Activated CD4-positive, alpha-beta T cell treated with anti-CD3 and anti-CD28 coated beads, Interleukin-2, amount 50 U/mL, for 24 hours (primary cell): ENCODE measurements at places on chromosomes 12 and 14.

- DNase-seq = no peak
Measured at GRCh38 chr12:83349907-83350611, 663.4 kb downstream of the TMTC2 start.

GRCh38 chr12:80332827-80333226, 111.2 kb upstream of the PTPRQ start:
- no peak for DNase-seq

DNA sequence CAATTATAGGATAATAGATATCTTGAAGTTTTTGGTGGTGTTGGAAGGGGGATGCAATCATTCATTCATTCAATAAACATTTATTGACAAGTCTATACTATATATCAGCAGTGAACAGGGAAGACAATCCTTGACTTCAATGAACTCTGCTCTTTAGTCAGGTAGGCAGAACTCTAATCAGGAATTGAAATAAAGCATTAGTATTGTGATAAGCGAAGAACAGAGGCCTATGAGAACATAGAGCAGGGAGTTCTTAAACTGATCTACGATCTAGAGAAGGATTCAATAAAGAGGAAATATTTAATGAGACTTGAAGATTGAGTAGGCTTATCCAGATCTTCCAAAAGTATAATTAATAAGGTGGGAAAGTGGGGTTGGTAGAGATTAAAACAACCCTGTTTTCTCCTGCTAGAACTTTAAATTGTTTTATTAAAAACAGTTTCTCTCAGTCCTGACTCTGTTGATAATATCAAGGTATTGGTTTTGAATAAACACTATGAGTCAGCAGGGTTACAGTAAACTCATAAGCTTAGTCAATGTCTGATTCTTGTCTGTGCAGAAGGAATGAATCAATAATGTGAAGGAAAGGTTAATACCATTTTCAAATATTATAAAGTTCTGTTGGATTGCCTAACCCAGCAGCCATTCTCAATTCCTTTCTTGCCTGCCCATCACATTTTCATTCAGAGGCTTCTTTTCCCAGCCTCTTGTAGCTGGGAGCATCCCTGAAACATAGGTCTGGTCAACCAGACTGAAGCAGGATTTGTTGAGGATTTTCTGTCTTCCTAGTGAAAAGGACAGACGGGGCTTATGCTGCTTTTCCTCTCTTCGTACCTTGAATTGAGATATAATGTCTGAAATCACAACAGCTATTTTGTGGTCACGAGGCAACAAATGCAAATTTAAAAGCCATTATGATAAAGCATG, 38.9 kb upstream of the KTN1 start:
- no peak for DNase-seq

DNA sequence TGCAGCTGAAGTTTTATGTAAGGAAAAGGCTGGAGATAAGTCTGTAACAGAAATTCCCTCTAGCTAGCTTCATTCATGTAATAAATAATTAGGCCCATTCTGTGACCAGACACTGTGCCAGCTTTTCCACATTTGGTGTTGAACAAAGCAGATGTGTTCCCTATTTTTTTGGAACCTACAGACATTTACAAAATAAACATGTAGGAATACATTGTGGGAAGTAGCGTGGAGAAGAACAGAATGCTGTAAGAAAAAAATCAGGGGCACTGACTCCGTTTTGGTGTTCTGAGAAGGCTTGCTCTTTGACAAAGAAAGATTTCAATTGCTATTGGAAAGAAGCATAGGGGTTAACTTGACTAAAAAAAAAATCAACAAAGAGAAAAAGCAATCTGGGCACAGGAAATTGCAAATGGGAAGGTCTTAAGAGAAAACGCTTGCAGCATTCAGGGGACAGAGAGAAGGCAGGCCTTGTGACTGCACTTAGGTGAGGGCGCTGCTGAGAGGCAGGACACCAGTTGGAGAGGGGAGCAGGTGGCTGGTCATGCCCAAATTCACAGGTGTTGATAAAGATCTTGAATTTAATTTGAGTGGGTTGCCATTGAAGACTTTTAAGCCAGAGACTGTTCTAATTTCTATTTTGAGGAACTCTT, 4.0 kb downstream of the FAR2 start:
- DNase-seq = no peak

GRCh38 chr12:4535092-4535491, 3.6 kb upstream of the RAD51AP1 start:
- no peak for DNase-seq

DNA sequence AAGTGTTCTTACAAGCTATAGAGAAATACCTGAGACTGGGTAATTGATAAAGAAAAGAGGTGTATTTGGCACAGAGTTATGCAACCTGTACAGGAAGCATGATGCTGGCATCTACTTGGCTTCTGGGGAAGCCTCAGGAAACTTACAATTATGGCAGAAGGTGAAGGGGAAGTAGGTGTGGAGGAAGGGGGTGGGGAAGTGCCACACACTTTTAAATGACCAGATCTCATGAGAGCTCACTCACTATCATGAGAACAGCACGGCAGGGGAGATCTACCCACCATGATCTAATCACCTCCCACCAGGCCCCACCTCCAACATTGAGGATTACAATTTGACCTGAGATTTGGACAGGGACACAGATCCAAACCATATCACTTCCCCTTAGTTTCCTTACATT, 32.8 kb downstream of the TSHR start:
- no peak for DNase-seq

DNA sequence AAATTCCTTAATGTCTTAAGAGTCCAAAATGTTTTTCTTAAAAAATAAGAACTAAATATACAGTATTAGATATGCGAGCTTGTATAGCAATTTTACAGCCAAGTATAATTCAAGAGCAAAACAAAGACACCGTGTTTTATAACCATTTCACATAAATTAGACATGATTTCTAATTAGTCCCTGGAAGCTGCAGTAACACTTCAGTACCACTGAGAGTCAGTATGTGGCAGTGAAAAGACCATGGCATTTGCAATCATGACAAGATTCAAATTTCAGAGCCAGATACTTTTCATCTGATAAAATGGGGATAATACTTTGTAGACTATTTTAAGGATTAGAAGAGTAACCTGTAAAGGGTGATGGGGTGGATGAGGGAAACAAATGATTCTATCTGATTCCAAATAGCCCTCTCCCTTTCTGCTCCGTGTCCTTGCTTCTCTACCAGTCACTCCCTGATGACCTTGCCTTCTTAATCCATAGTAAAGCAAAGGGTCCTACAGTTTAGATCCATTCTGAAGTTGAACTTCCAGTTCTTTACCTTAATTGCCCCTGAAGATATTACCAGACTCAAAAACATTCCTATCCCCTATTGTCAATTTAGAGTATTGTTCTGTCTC, 145.4 kb upstream of the ABCD2 start:
- no peak for DNase-seq
